Mucosa of gallbladder (tissue), 1 donor: ENCODE measurements at places on chromosomes 1 and 21. TPM values are rescaled to one million over a fixed set of nuclear protein-coding genes. Genes with fewer than 3 reads are reported as not detected.

LAMB3 gene
- total RNA-seq = 7.6 TPM

DCDC2B gene
- total RNA-seq = not detected

IRF6 gene
- 104 TPM for total RNA-seq

MAGOH gene
- 27.9 TPM for total RNA-seq

ARMH1 gene
- total RNA-seq = 3.7 TPM

CA6 gene
- total RNA-seq = not detected

STYXL2 gene
- total RNA-seq = 3.1 TPM
